ENCODE measurements at places on chromosomes 12 and 14.

DNA sequence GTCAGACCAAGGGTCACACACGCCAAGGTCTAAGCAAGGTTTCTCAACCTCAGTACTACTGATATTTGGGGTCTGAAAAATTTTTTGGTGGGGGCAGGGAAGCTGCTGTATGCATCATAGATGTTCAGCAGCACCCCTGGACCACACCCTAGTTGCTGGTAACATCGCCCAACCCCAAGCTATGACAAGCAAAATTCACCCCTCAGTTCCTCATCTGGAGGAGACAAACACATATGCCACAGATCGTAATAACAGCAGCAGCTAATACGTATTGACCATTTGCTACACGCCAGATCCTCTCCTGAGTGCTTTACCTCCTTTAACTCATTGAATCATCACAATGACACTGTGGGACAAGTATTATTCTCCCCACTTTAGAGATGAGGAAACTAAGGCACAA is 46.4 kb downstream of the ACTN1 start:
- DNase-seq, result no peak

GRCh38 chr14:25463480-25463879 is 413.5 kb upstream of the STXBP6 start:
- DNase-seq, result no peak

- no peak for DNase-seq
Measured at GRCh38 chr14:89675590-89675989, 258.6 kb upstream of the FOXN3 start.

GRCh38 chr14:61803755-61804154 is 41.5 kb downstream of the SNAPC1 start:
- DNase-seq, result no peak

DNA sequence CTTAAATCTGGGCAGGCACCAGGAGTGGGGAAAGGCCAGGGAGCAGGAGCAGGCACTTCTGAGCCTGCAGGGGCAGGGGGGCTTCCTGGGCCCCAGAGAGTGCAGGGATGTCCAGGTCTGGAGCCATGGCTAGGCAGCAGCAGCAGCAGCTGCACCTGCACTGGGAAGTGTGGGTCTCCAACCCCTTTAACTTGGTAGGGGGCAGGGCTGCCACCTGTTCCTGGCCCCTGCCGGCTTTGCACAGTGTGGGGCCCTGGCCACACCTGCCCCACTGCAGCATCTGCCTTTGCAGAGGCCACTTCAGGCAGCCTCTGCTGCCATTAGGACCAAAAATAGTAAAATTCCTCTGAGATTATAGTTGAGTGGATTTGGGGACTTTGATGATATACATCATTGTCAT is 138.5 kb downstream of the SLC16A7 start:
- DNase-seq, result no peak

DNA sequence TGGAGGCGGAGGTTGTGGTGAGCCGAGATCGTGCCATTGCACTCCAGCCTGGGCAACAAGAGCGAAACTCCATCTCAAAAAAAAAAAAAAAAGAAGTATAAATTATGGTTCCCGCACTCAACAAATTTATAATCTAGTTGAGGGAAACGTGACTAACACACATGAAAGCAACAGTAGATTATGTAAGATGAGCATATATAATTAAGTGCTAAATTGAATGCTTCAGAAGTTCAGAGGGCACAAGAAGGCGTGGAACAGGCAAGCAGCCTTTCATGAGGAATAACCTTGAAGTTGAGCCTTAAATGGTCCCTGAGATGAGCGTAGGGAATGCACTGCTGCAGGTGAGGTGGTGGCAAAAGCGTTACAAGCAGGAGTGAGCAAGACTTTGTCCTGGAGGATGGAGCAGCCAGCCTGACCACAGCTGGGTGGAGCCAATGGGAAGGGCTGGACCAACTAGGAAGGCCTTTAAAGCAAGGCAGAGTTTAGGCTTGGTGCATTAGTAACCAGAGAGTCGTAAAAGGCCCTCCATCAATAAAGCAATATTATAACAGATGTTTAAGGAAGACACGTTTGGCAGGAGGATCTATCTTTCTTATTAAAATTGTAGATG is 30.6 kb upstream of the TUBA1A start:
- DNase-seq, result no peak

DNA sequence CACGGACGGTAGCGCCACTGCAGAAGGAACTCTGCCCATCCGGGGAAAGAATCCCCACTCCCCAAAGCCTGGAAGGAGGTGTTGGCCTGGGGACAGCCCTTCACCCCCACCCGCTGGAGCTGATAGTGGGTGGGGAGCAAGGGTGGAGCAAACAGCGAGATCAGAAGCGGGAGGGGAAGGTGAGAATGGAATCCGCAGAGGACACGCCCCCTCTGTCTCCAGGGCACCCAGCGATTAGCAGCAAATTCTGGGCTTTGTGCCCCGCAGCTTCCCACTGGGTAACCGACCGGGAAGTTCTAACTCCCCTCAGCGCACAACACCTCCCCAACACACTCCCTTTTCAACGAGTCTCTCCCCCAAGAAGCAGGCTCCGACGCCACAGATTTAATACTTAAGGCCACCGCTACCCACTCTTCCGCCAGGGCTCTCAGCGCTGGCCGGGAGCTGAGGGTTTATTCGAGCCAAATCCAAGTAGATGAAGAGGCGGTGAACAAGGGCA is 1.4 kb downstream of the SLC25A29 start:
- no peak for DNase-seq

GRCh38 chr12:101566318-101566717 is 28.5 kb upstream of the MYBPC1 start:
- no peak for DNase-seq

DNA sequence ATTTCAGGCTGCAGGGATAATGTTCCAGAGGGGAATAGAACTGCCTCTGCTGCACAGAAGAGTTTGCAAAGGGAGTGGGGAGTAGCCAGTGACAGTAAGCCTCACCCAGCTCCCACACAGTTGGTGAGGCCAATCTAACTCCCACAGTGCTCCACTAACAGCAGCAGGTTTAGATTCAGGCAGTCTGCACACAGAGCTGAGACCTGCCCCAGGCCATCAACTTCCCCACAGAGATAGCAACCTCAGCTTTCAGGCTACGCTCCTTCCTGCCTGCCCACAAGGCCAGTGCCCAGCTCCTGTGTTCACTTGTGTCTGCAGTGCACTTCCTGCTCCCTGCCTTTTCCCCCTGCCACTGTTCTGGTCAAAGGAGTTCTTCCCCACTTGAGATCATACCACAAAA is 107.5 kb downstream of the TBC1D30 start:
- DNase-seq, result no peak

DNA sequence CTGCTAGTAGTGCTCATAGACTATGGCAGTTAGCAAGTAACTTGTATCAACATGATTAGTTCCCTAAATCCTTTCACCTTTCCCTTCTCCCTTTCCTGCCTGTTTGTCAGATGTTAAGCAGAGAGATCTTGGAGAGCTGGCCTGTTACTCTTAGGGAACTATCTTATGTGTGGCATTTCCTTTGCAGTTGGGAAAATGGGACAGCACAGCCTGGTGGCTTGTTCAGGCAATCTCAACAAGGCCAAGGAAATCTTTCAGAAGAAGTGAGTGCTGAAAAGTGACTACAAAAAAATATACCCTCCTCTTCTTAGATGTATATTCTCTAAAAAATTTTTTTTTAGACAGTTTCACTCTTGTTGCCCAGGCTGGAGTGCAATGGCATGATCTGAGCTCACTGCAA is 7.4 kb downstream of the PARP2 start:
- no peak for DNase-seq

DNA sequence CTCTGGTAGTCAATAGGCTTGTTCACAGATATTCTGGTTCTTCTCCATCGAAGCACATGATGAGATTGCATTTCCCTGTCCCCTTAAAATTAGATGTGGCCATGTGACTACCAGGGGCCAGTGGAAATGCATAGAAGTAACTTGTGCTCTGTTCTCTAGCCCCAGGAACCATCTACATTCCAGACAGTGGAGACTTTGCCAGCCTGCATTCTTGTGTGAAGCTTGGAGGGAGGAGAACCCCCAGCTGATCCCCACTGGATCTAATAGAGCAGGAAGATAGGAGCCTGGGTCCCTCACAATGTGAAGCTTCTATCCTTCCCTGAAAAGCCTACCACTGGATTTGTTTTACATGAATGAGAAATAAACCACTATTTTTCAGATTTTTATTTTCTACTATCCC is 130.1 kb downstream of the KITLG start:
- DNase-seq, result no peak

DNA sequence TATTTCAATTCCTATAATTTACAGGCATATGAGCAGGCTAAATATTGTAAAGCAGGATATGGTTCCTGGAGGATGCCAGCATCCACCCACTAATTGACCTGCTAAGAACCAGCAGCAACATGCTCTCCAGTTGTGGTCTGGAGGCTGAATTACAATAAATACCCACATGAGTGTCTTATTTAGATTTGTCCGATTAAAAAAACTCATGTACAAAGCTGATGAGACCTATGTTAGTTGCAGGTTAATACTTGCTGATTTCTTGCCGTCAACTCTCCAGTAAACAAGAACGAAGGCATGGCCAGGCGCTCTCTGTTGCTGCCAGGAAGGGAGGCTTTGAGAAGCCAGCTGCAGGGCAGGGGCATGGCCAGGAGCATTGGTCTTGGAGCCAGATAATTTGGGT is 169.3 kb upstream of the PRICKLE1 start:
- DNase-seq, result no peak

DNA sequence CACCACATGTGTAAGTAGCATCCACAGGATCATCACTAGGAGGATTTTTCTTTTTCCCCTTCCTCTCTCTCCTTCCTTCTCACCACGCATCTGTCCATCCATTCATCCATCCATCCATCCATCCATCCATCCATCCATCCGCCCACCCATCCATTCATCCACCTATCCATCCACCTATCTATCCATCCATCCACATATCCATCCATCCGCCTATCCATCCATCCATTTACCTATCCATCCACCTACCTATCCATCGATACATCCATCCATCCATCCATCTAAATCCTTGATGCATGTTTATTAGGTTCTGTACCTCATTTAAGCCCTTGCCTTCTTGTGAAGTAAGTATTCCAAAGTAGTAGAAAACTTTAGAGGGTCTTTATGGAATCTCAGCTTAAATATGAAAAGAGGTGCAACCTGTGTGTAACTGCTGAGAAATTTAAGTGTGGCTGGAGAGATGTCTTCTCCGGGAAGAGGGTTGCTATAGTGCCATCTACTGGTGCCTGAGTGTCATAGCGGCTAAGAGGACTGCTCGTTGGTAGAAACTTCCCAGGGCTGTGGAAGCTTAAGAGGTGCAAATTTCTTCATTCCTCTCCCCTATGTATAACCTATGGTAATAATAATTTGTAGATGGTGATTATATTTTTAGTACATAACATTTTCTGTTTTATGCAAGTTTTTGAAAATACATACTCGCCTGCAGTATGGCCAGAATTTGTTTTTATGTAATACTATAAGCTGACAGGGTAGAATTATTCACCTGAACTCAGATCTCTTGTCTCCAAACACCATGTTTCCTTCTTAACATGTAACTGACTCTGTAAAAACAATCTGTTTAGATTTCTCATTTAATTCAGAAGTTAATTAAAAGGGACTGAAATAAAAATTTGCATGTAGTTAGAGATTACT is 46.0 kb downstream of the MYO1H start:
- DNase-seq, result peak; percentile 2

GRCh38 chr14:72528059-72528862 is 365.6 kb downstream of the DPF3 start:
- DNase-seq, result no peak

GRCh38 chr12:54210400-54210790 is 21.6 kb upstream of the SMUG1 start:
- DNase-seq, result no peak

DNA sequence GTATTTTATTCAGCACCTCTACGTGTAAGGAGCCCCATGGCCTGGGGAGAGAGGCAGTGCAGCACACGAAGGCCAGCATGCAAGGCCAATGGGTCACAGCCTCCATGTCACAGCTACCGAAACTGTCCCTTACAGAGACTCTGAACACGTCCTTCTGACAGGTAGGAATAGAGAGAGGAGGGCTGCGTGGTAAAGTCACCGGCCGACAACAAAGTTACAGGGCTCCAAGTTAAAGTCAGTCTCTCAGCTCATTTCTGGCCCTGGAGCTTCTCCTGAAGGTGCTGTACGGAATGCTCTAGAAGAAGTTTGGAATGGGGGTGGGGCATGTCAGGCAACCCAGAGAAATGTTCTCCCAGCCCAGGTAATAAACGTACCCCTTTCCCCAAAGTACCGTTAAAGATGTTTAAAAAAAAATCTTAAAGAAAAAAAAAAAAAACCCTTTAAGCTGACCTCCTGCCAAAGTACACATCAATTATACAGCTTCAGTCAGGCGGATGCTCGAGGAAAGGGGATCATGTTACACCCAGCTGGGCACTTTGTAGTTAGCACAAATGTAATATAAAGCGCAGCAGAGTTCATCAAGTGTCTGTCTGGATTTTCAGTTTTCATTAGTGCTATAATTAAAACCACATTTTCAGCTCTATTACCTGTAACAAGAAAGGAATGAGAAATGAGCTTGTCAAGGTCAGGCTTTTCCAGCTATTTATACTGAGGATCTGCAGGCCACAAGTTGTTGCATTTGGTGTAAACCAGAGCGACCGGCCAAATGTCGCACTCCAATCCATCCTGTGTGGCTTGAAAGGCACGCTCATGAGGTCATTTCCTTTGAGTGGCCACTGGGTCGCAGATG is 53.3 kb upstream of the CDKN3 start:
- no peak for DNase-seq

DNA sequence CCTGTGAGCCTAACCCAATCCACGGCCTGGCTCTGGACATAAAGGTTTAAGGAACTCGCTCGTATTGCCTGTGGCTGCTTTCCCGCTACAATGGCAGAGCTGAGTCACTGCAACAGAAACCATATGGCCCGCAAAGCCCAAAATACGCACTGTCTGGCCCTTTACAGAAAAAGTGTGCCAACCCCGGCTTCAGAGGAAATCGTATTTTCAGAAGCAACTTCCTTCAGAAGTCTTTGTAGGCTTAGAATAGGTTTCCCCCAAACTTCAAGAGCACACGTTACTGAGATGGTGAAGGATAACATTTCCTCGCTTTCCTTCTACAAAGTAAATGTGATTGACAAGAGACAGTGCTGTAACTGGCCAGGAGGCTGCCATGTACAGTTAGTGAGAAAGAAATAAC is 34.8 kb upstream of the TESC start:
- peak; percentile 34 for DNase-seq

- DNase-seq, result no peak
Measured at GRCh38 chr12:65685514-65685913, 138.8 kb upstream of the HMGA2 start.

DNA sequence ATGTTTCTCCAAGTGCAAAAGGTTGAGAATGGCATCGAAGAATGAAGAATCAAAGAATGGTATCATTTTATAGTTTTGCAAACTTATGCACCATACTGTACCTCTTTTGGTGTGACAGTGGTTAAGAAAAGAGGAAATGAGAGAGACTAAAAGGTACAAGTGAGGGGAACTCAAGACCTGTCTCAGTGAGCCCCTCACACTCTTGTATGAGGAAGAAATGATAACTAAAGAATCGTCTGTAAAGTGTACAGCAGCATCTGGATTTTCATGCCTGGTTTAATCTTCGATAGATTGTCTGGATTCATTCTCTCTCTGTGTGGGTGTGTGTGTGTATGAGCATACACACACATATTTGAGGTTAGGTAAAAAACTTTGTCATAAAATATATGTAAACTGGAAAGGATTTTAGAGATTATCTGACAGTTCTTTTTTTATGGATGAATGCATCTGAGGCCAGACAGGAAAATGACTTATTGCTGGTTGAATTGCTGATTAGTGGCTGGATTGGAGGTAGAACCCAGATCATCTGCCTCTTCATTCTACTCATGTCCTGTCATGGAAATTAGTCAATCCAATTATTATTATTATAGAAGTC is 16.0 kb upstream of the SLC38A2 start:
- DNase-seq, result no peak

GRCh38 chr12:85632390-85632789 is 203.8 kb downstream of the RASSF9 start:
- no peak for DNase-seq
